ENCODE measurements at places on chromosomes 13 and 19.

DNA sequence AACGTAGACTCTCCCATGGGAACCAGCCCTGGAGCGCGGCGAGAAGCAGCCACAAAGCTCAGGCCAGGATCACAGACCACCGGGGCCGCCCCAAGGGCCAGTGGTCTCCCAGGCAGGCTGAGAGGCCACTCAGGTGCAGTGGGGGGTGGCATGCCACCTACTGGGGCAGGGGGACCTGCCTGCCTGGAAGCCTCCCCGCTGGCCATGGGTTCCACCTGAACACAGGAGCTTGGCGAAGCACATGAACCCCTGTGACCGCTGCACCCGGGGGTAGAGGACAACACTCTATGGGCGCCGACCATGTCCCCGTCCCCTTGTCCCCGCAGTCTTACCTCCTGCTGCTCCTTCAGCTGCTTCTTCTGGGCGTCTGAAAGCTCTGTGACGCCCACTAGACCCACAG lies 6.8 kb upstream of the TM6SF2 start:
- DNase-seq, result no peak

DNA sequence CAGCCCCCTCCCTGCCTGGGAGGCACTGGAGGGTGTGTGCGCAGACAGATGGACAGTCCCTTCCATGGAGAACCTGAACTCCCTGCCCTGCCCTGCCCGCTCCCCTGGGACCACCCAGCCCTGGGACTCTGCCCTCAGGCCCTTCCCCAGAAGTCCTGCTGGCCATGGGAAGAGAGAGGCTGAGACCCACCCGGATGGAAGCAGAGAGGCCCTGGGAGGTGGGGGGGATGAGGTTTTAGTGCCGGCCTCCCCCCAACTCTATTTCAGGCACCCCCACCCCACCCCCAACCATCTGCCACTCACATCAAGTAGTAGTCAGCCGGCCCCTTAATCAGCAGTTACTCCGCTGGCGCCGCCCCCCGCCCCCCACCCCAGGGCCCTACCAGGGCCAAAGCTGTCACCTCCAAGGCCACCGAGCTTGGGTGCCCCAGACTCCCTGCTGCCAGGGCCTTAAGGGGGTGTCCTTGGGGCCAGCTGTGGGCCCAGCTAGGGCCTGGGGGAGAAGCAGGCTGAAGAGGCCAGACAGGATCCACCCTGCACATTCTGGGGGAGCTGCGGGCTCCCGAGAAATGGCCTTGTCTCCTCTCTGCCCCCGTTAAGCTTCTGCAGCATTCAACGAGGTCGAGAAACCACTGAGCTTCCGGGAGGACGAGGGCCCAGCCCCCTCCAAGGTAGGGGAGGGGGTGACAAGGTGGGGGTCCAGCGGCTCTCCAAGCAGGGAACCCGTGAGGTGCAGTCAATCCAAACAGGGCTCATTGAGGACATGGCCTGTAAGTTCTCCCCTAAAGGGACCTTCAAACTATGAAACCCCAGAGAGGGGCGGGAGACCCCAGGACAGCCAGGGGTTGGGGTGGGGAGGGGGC lies 17.4 kb downstream of the NMRK2 start:
- no peak for DNase-seq

DNA sequence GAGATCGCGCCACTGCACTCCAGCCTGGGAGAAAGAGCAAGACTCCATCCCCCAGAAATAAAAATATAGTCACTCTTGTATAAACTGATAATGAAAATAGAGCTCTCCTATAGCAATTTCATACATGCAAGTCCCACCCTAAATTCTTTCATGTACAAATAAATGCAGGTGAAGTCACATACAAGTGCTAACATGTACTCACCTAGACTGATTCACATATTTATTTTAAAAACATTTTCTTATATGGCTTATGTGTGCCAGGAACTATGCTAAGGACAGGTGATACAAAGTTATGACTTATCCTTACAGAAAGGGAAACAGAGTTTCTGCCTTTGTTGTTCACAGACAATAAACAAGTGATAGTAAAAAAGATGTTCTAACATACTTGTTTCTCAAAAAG lies 32.0 kb downstream of the USP12 start:
- DNase-seq, result no peak

DNA sequence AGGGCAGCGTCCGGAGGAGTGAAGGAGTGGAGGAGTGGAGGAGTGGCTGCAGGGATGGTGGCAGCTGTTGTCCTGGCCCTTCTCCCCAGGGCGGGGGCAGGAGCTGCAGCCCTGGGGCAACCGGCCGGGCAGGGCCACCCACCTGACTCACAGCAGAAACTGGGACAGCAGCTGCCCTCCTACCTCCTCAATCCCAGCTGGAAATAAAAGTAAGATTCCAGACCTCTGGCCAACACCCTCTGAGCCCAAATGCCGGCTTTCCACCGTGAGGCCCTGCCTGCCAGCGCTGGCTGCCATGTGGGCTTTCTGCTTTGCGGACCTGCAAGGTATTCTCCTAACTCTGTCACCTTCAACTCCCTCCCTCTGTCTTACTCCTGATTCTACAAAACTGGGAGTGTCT lies 3.3 kb upstream of the CLPP start:
- DNase-seq, result no peak

All from MM.1S (cell line).